ENCODE measurements at places on chromosomes 7 and 10.

- DNase-seq = no peak
Measured at GRCh38 chr10:75001715-75002350, 109.6 kb upstream of the SAMD8 start.

- DNase-seq = no peak
Measured at GRCh38 chr10:43653746-43654145, 5.1 kb upstream of the ZNF32 start.

GRCh38 chr7:47576031-47576865 lies 5.7 kb downstream of the TNS3 start:
- no peak for DNase-seq

DNA sequence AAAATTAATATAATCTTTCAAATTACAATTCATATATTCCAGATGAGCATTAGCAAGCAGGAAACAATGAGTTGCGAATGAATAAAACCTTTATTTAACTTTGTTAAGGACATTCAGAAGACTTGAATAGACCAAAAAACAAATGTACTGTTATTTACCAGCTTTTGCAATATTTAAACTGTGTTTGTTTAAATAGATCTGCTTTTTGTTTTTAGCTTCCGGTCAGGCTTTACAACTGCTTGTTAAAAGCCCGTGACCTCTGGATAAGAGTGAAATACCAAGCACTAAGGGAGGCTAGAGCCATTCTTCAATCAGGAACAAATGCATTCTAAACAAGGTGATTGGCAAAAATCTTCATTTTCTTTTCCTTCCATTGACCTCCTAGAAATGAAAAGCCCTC lies 184.9 kb upstream of the GNAI1 start:
- DNase-seq = no peak

GRCh38 chr7:112213735-112214134 lies 7.2 kb downstream of the ZNF277 start:
- DNase-seq = no peak

- no peak for DNase-seq
Measured at GRCh38 chr7:116443646-116444045, 55.9 kb upstream of the CAV2 start.

- DNase-seq = no peak
Measured at GRCh38 chr7:23930312-23930711, 220.3 kb downstream of the STK31 start.

GRCh38 chr10:47013507-47014154 lies 102.4 kb downstream of the PTPN20 start:
- DNase-seq = no peak
